ENCODE measurements at places on chromosomes 1 and 21.

DNA sequence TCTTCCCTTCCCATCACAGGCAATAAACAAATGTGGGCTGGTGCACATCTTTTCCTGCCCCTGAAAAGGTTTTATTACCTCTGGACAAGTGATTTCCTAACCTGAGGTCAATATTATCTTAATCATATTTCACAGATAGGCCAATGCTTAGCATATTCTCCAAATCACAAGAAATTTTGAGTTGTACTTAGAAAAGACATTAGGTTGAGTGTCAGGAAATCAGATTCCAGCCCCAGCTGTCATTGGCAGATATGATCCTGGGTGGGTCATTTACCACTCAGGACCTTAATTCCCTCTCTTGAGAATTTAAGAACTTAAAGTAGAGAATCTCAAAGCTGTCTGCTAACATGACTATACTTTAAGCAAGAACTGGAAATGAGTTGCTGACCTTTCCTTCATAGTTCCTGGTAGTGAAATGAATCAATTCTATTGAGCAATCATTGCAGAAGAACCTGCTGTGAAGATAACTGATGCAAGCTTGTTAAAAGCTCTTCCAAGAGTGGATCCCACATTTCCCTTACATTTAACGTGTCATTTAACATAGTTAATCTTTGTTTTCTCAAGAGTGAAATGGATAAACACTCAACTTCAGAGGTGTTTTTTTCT is 46.4 kb upstream of the CR2 start:
- no peak for DNase-seq

DNA sequence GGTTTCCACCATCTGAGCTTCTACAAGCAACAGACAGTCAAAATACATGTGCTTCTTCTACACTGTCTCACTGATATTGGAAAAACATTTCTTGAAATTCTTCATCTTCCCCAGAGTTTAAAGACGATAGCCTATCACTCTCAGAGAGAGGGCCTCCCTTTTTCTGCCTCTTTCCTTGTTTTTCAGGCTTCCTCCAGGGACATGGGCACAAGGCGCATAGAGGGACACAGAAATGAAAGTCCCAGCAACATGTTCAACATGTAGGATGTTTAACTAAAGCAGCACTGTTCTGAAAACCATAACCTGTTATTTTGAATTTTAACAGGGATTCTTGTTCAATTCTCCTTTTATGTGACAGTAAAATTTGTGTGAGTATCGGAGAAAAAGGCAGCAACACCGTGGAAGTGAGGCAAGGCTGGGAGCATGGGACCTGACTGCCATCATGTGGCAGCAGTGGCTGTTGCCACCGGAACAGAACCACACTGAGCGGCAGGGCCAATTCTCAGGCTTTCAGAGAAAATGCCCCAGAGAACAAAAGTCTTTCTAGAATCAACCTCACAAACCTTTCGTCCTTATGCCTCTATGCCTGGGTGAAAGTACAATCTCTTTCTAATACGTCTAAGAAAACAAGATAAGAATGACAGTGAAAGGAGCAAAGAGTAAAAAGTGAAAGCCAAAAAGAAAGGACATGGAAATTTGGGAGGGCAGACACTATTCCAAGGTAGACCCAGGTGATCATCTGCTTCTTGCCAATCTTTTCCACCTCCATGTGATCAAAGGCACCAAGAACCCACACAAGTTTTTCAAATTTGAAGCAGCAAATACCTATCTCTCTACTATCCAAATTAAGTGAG is 54.5 kb downstream of the PCNX2 start:
- DNase-seq = no peak

- DNase-seq = no peak
Measured at GRCh38 chr1:155040358-155041093, 6.9 kb downstream of the DCST1 start.

GRCh38 chr1:67524143-67525052 is 94.2 kb upstream of the SERBP1 start:
- DNase-seq = no peak

DNA sequence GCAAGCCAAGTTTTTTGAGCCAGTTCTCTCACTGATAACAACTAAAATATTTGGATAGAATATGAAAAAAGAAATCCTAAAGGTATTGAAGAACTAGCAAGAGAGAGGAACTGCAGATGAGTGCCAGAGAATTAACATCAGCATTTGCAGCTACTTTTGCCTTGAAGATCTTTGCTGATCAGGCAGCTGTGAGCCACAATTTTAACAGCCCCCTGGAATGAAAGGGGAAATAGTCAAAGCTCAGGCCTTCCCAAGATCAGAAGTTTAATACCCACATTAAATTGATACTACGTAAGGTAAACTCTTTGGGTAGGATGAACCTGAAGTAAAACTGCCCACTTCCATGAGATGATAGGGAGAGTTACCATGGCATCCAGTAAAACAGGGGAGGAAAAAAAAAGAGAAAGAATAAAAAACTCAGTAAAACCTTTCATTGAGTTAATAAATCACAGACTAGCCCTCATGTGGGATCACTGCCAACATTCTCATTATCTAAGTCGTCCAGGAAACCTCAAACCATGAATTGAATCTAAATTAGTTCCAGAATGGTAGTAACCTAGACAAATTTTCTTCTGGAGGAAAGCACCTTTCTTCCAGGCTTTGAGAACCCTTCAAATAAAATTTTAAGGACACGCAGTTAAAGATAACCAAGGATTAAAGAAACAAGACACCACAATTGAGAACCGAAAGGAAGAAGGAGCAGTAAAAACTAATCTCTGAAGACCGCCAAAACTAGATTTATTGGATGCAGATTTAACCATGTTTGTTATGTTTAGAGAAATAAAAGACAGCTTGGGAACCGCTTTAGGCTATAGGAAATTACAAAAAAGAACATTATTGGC is 28.3 kb downstream of the SCP2 start:
- no peak for DNase-seq

GRCh38 chr1:186289943-186290545 is 85.0 kb downstream of the TPR start:
- no peak for DNase-seq

DNA sequence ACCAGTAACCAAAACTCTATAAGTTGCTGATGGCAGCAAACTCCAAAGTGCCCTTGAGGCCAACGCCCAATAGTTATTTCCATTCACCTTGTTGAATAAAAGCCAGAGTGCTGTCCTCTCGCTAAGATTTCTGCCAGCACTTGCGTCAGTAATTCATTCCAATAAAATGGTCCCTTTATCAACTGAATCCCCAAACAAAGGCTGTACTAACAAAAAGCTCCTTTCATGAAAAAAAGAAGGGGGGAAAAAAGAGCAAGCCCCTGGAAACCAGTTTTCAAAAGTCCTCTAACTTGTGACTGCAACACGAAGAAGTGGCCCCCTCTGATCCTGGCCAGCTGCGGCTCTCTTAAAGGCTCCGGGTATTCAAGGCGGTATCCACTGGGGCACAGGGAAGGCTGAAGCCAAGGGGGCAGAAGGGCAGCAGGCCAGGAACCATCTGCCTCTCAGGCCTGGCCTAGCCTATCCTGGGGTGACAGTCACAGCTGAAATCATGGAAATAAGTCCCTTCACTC is 55.8 kb upstream of the ZNF326 start:
- DNase-seq = no peak

DNA sequence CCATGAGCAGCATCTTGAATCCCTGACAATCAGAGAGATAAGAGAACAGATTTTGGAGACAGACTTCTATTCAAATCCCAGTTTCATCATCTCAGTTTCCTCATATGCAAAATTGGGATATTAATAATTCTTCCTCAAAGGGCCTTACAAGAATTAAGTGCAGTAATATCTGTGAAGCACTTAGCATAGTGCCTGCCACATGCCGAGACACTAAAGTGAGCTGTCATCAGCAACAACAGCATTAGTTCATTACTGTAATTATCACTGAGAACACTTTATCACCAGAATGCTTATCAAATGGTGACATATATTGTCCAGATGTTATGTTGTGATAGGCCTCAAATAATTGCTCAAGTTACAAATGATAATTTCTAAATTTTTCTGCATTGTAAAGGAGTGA is 922 bp upstream of the FCRLB start:
- DNase-seq = no peak

GRCh38 chr1:156336242-156336641 is 1.9 kb downstream of the CCT3 start:
- DNase-seq = no peak

DNA sequence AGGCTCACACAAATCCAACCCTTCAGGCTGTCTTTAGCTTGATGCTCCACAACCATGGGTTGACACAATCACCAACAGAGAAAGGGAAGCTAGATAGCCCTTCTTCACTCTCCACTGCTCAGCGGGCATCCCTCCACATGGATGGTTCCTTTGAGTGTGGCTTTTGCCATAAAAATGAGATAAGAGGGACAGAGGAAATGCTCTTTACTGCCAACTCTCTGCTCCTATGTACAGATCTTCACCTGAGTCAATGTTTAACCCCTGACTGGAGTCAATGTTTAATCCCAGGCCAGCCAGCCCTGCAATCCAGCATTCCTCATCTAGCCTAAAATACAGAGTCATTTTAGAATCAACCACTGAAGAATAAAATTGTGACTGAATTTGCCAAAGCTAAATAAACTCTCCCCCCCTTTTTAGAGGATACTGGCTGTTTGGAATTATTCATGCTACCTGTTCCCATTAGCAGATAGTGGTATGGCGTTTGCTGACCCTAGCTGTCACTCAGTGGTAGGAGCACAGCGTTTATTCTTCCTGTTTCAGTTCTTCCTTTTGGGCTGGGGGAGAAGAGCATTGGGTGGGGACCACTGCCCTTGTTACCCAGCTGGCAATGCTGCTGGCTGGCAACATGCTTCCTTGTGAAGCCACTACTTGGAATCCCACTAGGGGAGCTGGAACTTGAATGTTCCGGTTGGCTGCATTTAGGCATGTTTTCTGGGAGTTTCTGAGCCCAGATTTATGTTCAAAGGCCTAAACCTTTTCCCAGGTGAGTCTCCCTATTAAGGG is 5.2 kb upstream of the PIGR start:
- no peak for DNase-seq
